ENCODE measurements at places on chromosomes 16 and 17.

GRCh38 chr17:14205992-14206461 lies 30.6 kb downstream of the CDRT15 start:
- DNase-seq, result no peak

DNA sequence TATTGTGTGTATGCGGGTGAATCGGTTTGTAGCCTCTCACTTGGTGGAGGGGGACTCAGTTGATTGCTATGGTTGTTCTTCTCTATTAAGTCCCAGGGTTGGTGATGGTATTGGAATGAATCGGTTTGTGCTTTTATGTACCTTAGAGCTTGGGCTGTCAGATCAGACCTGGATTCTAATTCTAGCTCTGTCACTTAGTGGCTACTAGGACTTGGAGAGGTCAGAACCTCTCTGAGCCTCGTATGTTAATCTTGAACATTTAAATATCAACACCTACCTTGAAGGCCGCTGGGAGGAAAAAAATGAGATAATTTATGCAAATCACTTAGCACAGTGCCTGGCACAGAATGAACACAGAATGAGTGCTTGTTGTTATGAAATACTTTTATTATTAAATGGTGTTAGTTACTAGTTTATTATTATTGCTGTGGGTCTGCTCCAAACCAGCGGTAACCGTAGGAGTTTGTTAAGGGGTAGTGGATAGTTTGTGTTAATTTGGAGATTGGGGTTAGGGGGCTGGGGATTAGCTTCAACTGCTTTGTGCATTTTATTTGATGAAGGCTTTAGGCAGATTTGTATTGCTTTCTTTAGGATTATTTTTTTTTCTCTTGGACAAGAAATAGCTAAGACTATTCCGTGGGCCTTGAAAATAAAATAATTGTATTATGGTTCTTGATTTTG lies 3.5 kb downstream of the KDM6B start:
- DNase-seq, result no peak

GRCh38 chr17:4942760-4943508 lies 2.9 kb downstream of the RNF167 start:
- DNase-seq, result no peak

- peak; percentile 76 for DNase-seq
These were observed at the start of gene BCKDK for GRCh38 chr16:31108035-31108793. Gene BCKDK, plus strand, starts transcription at chr16:31108386. Its CDS starts 838 bp downstream, at chr16:31109224.

DNA sequence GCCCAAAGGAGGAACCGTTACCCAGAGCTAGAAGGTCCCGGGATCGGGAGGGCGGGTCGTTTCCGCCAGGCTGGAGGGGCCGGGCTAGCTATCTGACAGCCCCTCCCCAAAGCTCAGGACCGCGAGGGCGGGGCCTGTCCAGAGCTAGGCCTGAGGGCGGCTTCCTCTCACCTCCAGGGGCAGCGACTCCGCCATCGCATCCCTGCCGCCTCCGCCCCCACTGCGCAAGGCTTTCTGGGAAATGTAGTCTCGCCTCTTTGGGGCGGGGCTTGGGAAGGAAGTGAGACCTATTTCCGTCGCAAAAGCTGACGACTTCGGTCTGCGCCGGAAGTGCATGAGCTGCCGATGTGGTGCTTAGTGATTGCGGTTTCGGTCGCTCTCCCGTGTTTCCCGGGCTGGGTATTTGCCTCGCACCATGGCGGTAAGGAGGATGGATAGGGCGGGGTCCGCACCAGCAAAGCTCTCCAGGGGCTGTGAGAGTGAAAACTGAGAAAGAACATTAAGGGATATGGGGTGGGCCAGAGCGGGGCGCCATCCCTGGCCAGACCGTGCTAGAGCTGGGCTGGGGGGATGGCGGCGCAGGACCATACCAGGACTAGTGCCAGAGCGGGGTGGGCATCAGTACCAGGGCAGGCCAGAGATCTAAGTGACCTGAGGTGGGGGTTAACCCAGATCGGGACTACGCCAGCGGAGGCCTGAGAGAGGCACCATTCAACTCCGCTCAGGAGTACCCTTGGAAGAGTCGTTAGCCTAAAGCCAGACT lies at the start of gene TMEM208:
TSS of gene TMEM208 (plus strand) at position 327 of the 763 bp plus-strand sequence. CDS start at position 416, 89 bp downstream.
- peak; percentile 95 for DNase-seq

GRCh38 chr17:83058266-83058798 lies 21.1 kb upstream of the METRNL start:
- DNase-seq, result no peak

GRCh38 chr16:54991525-54991924 lies 60.9 kb downstream of the IRX5 start:
- no peak for DNase-seq

- DNase-seq, result no peak
These were observed 407.2 kb upstream of the CCL2 start for GRCh38 chr17:33847900-33848299.

GRCh38 chr16:24778671-24779070 lies 49.2 kb downstream of the TNRC6A start:
- DNase-seq, result no peak

- no peak for DNase-seq
These were observed 128.4 kb downstream of the HAPSTR1 start for GRCh38 chr16:9219813-9220212.

- DNase-seq, result no peak
These were observed 6.9 kb downstream of the ALYREF start for GRCh38 chr17:81884520-81884919.

DNA sequence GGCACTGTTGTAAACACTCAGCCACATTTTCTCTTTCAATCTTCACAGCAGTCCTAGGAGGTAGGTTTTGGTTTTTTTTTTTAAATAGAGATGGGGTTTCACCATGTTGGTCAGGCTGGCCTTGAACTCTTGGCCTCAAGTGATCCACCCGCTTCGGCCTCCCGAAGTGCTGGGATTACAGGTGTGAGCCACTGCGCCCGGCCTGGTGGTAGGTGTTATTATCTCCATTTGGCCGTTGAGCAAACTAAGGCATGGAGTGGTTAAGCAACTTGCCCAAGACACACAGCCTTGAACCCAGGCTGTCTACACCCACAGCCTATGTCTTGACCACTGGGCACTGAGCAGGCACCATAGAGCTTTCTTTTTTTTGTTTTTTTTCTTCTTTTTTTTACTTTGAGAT lies 8.6 kb downstream of the SGCA start:
- DNase-seq, result no peak

- DNase-seq, result peak; percentile 18
These were observed 43.3 kb downstream of the PARN start for GRCh38 chr16:14586637-14587305.

DNA sequence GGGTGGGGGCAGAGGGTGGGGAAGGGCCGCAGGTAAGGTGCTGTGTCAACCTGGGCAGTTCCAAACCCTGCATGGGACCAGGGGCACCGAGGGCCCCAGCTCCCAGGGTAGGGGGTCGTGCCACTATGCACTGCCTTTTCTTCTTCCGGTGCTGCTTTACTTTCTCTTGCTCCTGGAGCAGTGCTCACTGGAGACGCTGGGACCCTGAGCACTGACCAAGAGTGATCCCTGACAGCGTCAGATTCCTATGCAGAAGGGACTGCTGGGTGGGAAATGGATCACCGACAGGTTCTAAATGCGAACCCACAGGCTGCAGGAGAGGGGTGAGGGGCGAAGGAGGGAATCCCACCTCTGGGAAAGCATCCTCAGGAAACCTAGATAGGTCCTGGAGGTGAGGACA lies 470.1 kb downstream of the SOX9 start:
- DNase-seq, result no peak

- no peak for DNase-seq
These were observed 66.6 kb upstream of the CPHXL start for GRCh38 chr16:75792771-75793492.

- no peak for DNase-seq
These were observed 96.4 kb upstream of the SHISA6 start for GRCh38 chr17:11144358-11145233.

DNA sequence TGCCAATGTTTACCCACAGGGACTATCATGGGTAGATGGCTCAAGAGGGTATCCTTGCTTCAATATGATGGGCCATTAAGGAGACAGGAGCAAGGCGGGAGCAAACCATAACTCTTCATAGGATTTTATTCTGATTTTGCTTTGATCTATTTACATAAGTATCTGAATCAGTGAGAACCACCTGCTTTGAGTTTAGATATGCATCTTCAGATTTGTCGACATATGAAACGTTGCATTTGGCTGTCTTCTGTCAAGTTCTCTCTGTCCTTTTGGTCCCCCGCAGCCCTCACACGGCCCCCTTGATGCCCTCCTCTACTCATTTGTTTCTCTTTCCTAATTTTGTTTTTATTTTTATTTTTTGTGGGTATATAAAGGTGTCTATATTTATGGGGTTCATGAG lies 16.2 kb downstream of the WWOX start:
- no peak for DNase-seq

GRCh38 chr16:30949650-30950515 lies 1.0 kb downstream of the ORAI3 start:
- DNase-seq, result no peak

DNA sequence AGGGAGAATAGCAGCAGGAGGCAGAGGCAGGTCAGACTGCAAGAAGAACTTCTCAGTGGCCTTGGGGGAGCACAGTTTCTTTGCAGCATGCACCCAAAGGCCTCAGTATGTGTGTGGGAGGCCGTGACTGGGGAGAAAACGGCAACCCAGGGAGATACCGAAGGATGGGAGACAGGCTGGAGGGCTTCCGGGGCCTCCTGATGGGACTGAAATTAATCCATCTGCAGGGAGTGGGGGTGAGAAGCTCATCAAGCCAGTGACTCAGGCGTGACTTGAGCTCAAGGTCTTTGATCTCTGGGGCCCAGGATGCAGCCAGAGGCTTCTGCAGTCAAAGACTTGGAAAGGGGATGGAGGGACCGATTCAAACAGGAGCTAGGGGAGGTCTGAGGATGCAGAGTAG lies 5.1 kb upstream of the C17orf113 start:
- no peak for DNase-seq

DNA sequence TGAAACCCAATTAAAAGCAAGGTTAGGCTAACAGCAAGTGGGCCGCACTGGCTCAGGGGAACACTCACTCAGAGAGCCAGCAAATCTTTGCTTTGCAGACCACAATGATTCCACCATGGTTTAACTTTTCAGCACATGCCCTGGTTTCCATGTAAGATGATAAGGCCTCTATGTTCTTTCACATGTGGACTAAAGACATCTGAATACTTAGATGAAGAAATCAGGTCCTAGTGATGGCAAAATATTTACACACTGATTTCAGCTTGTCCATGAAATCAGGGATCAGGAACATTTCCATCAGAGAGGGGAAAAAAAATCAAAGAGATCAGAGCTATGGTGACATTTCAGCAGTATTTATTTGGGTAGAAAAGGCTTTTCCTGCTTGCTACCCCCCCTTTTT lies 258.2 kb upstream of the IRX5 start:
- no peak for DNase-seq

DNA sequence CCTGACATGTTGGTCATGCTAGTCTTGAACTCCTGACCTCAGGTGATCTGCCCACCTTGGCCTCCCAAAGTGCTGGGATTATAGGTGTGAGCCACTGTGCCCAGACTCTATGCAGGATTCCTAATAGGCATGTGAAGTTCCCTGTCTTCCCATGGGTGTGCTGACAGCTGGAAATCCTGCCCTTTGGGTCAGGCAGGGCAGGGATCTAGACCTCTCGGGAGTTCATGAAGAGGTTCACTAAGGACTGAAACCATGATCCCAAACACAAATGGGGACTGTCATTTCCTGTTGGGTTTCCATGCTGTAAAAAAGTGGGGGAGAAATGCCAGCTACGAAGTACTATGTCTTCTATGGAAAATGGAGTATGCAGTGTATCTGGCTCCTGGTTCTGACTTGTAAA lies 52.1 kb downstream of the HIC1 start:
- DNase-seq, result no peak

DNA sequence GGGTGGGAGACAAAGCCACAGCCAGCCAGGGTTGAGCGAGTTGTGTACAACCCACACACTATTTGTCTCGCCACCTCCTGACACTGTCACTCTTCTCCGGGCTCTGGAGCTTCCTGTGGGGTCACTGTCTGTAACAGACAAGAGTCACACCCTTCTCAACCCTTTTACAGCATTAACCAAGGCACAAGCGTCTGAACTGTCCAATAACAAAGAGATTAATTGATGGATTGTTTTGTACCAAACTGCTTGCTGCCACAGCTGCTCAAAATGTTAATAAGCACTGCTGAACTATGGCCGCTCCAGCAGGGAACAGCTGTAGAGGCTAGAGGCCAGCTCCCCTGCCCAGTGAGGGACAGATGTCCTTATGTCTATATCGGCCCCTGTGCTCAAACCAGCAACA lies 25.2 kb upstream of the HYDIN start:
- DNase-seq, result no peak

GRCh38 chr16:85286066-85286831 lies 174.0 kb upstream of the CIBAR2 start:
- no peak for DNase-seq

DNA sequence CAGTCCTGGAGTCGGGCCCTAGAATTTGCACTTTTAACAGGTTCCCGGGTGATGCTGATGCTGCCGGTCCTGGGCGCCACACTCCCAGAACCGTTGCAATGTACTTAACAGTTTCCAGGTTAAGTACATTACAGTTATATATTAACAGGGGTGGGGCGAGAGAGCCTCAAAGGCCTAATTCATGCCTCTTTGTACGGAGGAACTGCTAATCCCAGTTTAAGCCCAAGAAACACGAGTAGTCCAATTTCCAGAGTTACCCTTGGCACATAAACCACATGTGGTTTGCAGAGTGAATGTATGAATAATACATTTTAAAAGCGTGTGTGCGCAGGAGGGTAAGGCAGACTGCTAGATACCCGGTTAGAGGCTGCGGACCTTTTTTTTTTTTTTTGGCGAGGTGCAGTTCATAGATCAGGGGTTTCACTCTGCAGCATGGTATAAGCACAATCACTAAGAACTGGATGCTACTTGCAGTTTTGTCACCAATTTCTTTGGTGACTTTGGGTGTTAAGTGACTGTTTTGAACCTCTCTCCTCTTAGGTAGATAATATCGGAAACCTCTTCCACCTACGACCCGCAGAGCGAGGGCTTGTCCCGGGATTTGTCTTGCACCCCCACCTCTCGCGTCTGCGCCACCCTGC lies 713 bp downstream of the COX11 start:
- peak; percentile 36 for DNase-seq

- no peak for DNase-seq
These were observed 45.9 kb downstream of the RAI1 start for GRCh38 chr17:17727111-17727659.

GRCh38 chr16:75000481-75001081 lies 1.8 kb downstream of the ZNRF1 start:
- DNase-seq, result no peak

Measured in NCI-H1930 (cell line).